Right kidney (tissue), 9 donors: ENCODE measurements at places on chromosomes 7 and 10.

- no peak for DNase-seq
Observed at GRCh38 chr7:149166630-149167352, 19.5 kb downstream of the ZNF398 start.

GRCh38 chr7:50307368-50308032, 3.0 kb downstream of the IKZF1 start:
- no peak for DNase-seq

DNA sequence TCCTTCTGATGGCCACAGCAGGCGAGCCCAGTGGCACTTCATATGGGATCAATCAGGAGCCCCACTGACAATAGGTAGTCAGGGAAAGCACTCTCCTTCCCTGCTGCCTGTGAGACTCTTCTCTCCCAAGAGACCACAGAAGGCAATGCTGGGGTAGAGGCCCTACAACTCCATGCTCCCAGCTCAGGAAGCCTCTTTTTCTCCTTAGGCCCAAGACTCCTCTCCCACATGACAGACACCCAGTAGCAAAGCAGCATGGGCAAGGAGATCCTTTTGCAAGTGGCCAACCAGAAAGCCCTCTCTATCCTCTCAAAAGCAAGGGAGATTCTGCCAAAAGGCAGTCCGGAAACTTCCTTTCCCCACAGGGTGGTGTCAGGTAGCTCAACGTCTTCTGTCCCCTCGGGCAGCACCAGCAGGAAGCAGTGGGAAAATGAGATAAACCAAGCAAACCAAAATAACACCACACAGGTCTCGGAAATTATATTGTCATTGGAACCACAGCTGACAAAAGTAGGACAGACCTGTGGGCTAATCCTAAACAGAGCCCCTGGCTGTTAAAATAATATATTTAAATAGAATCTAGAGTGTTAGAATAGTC, 172.7 kb upstream of the GDF10 start:
- DNase-seq: no peak

DNA sequence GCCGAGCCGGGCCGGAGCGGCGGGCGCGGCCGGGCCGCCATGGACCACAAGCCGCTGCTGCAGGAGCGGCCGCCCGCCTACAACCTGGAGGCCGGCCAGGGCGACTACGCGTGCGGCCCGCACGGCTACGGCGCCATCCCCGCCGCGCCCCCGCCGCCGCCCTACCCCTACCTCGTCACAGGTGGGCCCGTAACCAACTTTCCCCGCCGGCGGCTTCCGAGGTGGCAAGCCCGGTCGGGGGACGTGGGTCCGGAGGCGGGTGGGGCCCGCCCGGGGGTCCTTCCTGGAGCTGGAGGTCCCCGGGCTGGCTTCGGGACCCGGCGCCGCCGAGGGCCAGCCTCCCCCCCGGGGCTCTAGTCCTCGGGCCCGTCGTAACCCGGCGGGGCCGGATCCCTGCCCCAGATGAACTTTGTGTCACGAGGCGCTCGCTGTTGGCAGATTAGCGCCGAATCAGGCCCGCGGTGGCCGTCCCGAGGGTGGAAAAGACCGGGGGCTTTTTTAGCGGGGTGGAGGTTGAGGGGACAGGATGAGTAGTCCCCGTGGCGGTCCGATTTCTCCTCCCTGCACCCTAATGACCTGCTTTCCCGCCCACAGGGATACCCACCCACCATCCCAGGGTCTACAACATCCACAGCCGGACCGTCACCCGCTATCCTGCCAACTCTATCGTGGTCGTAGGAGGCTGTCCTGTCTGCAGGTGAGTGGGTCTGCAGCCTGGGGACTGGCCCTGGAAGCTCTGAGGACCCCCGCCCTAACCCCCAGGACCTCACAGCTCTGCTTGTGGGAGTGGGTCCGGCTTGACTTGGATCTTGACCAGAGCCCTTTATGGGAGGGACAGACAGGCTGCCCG, 496 bp downstream of the BRI3 start:
- DNase-seq: peak; percentile 63

GRCh38 chr10:55146032-55146431, 345.0 kb upstream of the PCDH15 start:
- DNase-seq: no peak

DNA sequence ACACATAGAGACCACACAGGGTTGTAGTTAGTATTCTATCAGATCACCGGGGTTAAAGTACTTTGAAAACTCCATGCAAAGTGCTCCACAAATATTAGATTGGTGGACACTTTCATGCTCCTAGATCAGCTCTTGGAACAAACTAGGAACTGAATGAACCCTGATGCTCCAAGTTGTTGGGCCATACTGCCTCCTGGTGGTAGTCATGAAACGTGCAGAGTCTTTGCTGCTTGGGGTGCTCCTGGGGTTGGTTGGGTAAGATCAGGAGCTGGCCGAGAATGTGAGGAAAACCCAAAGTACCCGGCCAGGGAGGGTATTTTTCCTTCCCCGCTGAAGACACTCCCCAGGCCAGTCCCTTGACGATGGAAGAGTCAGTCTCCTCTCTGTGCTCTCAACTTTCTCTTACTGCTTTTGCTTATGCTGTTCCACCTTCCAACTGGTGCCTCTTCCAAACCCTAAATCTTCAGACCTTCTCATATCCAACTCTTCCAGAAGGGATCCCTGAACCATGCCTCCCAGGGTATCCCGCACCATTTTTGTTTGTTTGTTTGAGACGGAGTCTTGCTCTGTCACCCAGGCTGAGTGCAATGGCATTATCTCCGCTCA, 918 bp upstream of the RPEL1 start:
- peak; percentile 45 for DNase-seq

DNA sequence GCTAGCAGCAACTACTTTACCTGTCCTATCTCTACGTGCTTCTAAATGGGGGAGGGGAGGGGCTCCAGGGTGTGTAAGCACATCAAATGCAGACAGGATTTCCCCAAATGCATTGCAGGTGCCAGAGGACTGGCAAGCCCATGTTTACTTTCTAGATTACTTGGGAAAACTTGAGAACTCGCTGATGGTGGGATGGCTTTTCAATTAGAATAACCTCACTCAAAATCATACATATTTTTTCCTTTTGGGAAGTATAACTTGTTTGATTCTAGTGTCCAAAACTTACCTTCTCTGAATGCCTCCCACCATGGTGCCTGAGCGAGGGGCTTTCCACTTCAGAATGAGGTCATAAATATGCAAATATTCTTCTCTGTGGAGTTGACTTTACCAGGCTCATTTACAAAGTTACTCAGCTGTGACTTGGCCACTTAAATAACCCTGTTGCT, 191.3 kb upstream of the RHOBTB1 start:
- DNase-seq: no peak

DNA sequence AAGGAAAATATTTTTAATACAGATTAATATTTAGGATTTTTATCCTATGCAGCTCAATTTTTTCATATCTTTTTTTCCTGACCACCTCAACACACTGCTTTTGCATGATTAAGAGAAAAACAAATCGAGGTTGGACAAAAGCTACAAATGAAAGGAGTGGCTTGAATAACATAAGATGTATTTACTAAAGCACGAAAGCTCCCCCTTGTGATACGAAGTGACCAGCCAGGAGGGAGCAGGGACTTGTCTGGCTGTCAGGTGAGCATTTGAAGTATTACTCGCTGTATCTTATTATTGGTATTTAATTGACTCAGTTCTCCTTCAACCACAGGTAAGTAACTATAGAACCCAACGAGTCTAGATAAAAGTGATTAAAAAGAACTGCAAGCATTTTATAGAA, 265.2 kb upstream of the PHF14 start:
- no peak for DNase-seq

DNA sequence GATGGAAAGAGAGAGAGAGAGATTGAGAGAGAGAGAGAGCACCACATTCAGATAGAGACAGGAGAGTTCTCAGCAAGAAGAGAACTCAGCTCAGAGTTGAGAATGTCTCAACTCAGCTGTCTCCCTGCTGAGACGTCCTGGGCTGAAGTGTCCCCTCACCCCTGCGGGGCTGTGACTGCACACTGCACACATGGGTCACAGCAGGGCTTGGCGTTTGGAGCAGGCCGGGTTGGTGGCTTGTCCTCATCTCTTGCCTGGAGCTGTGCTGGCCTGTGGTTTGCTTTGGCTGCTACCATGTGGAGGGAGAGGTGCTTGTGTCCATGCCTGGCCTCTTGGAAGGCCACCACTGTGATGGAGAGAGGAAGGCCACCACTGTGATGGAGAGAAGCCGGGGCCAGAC, 167.9 kb downstream of the RNF216 start:
- DNase-seq: no peak

GRCh38 chr10:118412132-118412760, 70.1 kb upstream of the FAM204A start:
- no peak for DNase-seq

GRCh38 chr10:13525663-13526062, 3.2 kb downstream of the BEND7 start:
- no peak for DNase-seq

- no peak for DNase-seq
Observed at GRCh38 chr10:113801569-113801968, 50.1 kb downstream of the PLEKHS1 start.

DNA sequence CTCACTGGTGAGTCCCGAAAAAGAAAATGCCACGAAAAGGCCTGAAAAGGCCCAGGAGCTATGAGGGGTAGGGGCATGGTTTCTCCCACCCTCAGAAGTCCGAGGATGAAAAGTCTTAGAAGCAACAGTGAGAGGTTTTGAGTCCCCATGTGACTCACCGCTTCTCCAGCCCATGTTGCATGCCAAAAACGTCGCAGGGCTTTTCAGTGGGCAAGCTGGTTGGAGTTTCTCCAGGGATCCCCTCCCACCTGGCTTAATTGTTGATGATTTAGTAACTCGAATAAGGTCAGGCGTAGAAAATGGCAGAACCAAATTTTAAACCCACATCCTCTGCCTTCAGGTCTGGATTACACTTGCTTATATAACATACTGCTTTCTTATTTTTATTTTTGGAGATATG, 96.3 kb upstream of the ARMC3 start:
- no peak for DNase-seq

- peak; percentile 38 for DNase-seq
Observed at GRCh38 chr7:156943091-156944041, 6.1 kb upstream of the NOM1 start.

GRCh38 chr10:79031723-79032122, 37.0 kb upstream of the ZMIZ1 start:
- no peak for DNase-seq

DNA sequence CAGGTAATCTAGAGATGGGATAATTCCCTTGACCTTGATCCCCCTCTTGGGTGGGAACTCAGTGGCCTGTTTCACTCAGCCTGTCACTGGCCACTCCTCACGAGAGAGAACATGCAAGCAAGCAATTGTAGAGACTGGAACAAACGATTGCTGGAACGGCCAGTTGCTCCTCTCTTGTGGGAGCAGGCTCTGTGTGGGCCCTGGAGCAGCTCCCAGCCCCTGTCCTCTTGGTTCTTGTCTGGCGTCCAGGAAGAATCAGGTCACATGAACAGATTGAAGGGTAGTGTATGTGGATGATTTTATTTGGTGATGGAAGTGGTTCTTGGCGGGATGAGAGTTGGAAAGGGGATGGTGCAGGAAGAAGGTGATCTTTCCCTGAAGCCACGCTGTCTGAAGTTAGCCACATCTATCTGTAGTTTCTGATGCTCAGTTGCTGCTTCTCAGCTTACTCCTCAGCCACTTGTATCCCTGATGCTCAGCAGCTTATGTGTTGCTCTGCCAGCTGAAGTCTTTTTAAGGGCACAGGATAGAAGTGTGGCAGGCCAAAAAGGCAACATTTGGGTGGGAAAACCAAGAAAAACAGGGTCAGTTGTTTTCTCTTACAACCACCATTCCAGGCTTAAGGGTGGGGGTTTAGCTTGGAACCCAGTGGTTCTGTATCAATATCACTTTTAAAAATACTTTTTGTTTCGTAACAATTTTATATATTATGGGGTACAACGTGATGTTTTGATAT, 15.9 kb downstream of the RNF133 start:
- DNase-seq: no peak

GRCh38 chr10:22437620-22438588, 92.6 kb downstream of the SPAG6 start:
- DNase-seq: peak; percentile 26

DNA sequence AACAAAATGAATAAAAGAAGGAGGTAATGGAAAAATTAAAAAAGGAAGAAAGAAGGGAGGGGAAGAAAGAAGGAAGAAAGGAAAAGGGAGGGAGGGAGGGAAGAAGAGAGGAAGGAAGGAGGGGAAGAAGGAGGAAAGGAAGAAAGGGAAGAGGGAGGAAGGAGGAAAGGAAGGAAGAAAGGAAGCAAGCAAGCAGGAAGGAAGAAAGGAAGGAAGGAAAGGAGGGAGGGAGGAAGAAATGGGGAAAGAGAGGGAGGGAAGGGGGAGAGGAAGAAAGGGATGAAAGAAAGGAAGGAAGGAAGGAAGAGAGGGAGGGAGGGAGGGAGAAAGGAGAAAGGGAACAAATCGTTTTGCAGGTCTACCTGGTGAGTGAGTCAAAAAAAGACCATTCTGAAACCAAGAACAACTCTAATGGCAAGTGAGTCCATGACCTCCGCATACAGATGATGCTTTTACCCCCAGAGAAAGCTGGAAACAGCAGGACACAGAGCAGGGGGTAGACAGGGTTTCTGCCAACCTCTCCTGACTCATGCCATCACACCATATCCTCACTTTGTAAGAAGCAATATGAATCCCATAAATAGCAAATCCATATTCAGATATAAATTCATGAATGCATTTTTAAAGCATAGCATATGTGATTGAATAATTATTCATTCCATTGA, 1112.9 kb upstream of the AUTS2 start:
- no peak for DNase-seq

GRCh38 chr7:80386686-80387085, 125.2 kb downstream of the GNAT3 start:
- DNase-seq: no peak

GRCh38 chr10:29343607-29344038, 54.8 kb downstream of the LYZL1 start:
- no peak for DNase-seq
